Left ventricle myocardium superior (tissue), 1 donor: ENCODE measurements at places on chromosomes 11 and 22. TPM values are rescaled to one million over a fixed set of nuclear protein-coding genes. Genes with fewer than 3 reads are reported as not detected.
A peak's percentile ranks its signal among the peaks of the same experiment; 100 is the strongest.

GRCh38 chr11:11448626-11449025 lies 95.6 kb upstream of the CSNK2A3 start:
- DNase-seq: no peak

DNA sequence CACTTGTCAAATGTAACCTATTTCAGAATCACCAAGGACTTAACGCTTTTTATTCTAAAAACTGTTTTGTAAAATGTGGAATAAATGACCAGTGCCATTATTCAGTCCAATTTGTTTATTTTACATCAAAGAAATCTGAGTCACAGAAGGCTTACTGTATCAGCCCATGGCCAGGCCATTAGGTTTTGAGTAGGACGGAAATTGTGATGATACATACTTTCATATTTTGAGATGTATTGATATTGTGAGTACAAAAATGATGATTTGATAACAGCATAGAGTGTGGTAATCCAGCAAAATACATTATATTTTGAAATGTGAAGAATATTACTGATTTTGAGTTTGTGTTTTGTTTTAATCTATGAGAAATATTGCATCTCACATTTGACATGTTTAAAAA lies 81.1 kb downstream of the PIWIL3 start:
- DNase-seq: no peak

GRCh38 chr11:111448831-111449557 lies 63.2 kb downstream of the BTG4 start:
- DNase-seq: no peak

Gene SCN3B
- 1.7 TPM for total RNA-seq

Gene PLCB3
- 12.0 TPM for total RNA-seq

Gene KCNJ1
- 0.07 TPM for total RNA-seq

- DNase-seq: no peak
Observed at GRCh38 chr11:3959903-3960265, 104.4 kb downstream of the STIM1 start.

Gene SYT9
- total RNA-seq: 0.15 TPM

Gene PKNOX2
- total RNA-seq: 7.6 TPM

- no peak for DNase-seq
Observed at GRCh38 chr11:108177570-108177969, 44.9 kb downstream of the NPAT start.

DNA sequence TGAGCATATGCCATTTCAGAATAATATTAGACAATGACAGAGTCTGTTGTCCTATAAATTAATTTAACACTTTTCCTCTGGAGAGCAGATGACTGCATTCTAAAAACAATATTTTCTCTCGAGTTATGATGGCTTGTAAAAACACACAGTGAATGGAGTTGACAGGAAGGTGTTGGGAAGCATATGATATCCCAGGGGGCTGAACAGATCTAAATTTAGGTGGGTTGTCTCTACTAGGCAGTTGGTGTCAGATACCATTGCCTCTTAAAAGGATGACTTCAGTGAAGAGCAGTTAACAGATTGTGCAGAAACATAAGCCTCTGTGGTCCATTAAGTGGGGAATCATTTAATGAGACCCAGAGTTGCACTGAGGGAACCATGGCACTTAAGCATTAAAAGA lies 30.7 kb downstream of the SVIP start:
- DNase-seq: no peak

DNA sequence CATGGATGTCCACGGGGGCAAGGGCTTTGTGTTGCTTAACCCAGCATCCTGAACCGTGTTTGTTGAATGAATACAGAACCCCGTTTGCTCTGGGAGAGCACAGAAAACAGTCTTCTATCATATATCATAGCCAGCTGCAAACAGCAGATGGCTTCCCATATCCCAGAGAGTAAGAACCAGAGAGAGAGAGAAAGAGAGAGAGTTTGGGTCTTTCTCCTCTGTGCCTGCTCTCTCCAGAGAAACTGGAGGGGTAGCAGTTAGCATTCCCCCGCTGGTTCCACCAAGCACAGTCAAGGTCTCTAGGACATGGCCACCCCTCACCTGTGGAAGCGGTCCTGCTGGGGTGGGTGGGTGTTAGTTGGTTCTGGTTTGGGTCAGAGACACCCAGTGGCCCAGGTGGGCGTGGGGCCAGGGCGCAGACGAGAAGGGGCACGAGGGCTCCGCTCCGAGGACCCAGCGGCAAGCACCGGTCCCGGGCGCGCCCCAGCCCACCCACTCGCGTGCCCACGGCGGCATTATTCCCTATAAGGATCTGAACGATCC lies 440 bp upstream of the TIMP3 start:
- DNase-seq: no peak

- DNase-seq: no peak
Observed at GRCh38 chr11:44575288-44575672, 9.8 kb downstream of the CD82 start.

- DNase-seq: peak; percentile 68
Observed at GRCh38 chr11:86218125-86219084, 26.1 kb upstream of the EED start.

DNA sequence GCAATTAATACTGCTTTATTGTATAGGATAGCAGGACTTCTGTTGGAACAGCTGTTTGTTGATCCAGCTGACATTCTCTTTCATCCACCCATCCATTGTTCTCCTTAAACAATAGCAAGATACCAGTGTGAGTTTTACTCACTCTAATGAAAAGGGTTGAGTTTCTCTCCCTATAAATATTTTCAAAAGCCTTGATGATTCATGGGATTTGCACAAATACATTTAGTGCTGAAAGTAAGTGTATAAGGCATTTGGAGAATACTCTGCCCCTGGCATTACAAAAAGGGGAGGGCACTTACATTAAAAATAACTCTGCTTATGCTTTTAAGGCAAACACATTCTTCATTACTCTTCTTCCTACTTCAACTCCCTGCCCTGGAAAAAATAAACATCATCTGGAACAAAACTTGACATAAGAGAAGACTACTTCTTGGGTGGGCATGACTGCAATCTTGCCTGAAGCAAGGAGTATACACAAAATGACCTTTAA lies 634.9 kb downstream of the METTL15 start:
- DNase-seq: no peak

DNA sequence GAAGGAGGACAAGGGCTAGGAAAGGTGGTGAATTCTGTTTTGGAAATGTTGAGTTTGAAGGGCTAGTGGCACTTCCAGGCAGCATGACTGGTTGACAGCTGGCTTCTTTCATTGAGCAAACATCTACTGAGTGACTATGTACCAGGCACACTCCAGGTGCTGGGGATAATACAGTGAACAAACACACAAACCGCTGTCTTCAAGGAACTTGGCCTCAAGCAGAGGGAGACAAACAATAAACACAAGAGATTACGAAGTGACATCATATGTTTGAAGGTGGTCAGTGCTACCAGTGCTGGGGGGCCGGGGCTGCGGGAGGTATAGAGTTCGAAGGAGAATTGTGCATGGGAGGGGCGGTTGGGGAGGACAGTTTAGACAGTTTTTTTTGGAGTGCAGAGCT lies 197.0 kb upstream of the SORL1-AS1 start:
- DNase-seq: no peak

GRCh38 chr11:75816561-75817239 lies 1.7 kb downstream of the UVRAG start:
- DNase-seq: no peak

- DNase-seq: no peak
Observed at GRCh38 chr11:100932474-100933100, 197.0 kb downstream of the PGR start.

DNA sequence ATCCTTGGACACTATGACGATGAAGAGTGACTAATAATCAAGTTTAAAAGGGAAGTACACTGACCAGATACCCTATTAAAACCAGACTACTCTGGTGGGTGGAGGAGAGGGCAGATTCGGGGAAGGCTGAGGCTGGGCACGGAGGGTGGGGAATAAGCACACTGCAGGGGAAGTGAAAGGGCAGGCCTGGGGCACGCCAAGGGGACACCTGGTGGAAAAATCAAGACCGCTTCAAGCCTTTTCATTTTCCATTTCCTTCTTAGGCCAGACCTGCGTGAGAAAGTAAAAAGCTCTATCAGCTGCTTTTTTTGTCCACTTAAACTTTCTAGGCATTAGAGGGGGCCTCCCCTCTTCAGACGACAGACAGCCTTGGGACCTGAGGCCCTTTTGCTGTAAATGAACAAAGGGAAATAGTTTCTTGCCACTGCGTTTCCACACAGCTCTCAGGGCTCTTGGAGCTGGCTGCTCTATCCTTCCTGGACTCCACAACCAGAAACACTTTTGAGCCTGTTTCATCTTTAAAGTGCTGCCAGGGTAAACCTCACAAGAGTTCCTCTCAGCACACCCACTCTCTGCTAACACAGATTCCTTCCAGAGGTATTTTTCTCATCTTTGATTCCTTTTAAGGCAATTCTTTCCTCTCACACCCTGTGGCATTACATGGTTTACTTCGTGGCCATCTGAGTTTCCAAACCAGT lies 25.0 kb upstream of the SERPIND1 start:
- DNase-seq: no peak

DNA sequence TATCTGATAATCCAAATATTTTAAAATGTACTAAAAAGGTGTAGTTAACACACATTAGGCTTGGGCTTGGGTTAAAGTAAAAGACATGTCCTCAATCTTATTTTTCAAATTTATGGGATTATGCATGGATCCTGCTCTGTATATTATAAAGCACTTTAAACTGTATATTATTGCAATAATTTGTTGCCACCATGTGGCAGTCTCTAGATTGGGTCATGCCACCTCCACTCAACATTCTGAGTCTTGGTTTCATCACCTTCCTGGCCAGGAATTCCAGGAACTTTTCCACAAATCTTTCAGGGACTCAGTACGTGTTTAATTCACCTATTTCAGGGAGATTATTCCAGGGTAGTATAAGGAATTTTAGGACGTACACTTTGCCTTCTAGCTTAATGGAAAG lies 695.5 kb downstream of the FAM181B start:
- DNase-seq: no peak

DNA sequence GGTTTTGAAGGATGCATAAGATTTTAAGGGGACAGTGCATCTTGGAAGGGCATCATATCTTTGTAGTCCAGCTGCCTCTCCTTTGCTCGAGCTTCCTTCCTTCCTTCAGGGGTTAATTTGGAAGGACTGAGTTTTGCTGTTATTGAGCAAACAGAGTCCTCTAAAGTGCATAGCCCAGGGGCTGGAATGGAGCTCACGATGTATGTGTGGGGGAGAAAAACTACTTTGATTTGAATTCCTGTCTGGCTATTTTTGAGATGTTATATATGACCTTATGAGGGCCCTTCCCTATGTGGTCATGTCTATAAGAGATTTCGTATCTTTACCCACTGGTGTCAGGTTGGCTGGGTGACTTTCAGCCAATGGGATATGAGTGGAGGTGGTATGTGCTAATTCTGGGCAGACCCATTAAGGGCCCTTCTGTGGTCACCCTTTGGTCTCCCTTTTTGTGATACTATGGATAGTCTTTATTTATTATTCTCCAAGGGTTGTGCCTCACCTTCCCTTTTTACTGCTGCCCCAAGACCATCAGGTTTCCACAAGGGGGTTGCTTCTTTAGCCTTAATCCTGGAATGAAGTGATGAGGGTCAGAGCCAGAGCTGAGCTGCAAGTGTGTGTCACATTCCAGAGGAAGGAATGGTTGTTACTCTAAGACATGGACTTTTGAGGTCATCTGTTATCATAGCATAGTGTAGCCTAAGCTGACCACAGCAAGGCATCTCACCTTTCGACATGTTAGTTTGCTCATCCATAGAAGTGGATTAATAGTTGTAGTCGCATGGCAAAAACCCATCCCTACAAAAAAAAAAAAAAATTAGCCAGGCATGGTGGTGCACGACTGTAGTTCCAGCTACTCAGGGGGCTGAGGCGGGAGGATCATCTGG lies 54.6 kb downstream of the LRRC74B start:
- no peak for DNase-seq

Gene KRTAP5-2
- total RNA-seq: not detected

DNA sequence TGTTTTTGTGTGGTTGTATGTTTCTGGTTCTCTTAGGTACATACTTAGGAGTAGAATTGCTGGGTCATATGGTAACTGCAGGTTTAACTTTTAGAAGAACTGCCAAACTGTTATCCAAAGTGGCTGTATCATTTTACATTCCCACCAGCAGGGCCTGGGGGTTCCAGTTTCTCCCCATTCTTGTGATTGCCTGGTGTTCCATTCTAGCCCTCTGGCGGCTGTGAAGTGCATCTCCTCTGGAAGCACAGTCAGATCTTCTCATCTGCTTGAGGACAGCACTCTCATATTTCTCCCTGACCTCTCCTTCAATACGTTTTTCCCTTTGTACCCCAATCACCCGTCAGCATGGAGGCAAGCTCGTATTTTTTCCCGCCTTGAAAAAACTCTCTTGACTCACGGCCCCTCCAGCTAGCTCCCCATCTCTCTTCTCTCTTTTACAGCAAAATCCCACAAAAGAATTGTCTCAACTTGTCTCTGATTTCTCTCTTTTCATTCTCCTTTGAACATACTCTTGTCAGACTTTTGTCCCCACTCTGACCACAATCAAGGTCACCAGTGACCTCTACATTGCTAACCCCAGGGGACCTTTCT lies 56.8 kb upstream of the THY1 start:
- no peak for DNase-seq

DNA sequence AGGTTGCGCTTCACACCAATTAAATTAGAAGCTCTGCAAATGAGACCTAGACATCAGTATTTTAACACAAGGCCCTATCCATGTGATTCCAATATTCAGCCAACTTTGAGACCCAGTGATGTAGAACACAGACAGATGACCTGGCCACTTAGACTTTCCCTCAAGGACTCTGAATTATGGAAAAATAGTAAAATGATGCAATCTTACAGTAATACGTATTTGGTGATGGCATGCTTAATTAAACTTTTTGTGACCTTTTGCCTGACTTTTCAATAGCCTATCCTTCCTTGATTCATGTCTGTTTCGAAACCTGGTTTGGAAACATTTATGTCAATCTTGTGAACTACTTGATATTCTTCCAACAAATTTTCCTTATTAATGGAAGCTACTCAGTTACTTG lies 521.2 kb downstream of the KCNA4 start:
- DNase-seq: no peak

DNA sequence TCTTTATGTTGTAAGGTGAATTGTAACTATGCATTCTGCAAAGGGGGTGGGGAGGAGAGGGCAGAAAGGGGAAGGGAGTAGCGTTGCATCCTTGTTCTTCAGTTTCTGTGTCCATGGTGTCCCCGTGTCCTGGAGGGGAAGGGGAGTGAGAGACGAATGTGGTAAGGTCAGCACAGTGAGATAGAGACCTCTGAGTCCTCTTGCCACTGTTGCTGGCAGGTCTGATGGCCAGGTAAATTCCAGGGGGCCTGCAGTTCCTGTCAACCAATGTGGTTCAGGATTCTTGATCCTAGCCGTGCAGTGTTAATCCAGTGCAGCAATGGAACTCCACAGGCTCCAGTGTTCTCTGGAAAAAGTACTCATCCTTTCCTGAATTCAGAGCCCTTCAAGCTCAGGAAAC lies 14.6 kb upstream of the ADSL start:
- no peak for DNase-seq
